Activated effector memory CD4-positive, alpha-beta T cell treated with Interleukin-2 at 50 U/mL for 16 hours (primary cell): ENCODE measurements at places on chromosomes 6 and 20.

DNA sequence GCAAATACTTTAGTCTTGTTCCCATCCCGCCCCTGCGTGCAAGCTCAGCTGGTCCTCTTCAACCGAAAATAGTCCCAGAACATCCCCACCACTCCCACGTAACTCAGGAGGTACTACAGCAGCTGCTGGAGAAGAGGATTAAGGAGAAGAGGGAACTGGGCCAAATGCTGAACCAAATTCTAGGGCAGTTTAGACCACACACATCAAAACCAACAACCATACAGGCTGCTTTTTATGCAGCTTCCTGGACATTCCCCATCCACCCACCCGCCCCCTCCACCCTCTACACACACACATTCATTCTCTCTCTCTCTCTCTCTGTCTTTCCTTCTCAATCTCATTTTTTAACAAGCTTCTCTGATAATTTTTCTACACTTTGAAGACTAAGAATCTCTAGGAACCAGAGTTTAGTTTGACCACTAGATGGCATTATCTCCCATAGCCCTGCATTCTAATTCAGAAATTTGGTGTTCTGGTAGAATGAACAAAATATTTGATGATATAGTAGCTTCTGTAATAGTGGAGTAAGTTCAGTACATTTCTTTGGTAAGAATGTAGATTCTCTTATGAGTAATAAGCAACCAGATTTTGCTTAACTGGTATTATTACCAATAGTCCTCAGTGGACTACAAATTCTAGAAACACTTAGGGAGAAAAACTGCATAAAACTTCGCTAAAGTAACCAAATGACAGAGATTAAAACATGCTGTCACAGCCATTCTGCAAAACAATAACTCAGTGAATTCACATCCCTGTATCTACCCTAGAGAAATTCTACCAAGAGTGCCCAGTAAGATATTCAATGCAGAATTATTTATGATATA is 52.1 kb upstream of the BEND6 start:
- no peak for DNase-seq

GRCh38 chr6:8551993-8552392 is 116.6 kb upstream of the SLC35B3 start:
- DNase-seq = no peak

DNA sequence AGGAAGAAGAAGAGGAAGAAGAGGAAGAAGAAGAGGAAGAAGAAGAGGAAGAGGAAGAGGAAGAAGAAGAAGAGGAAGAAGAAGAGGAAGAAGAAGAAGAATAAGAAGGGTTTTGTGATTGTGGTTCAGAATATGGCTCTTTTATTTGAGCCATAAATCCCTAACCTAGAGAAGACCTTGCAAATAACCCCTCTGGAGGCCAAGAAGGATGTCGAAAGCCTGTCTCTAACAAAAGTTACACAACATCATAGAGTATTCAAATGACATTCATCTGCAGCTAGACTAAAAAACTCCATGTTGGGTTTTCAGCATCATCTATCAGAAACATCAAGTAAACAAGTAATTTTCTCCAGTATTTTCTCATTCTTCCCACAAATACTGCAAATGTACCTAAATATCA is 100.9 kb downstream of the RNASET2 start:
- DNase-seq = no peak

GRCh38 chr20:11143481-11143880 is 469.7 kb upstream of the JAG1 start:
- no peak for DNase-seq

- no peak for DNase-seq
Measured at GRCh38 chr20:12264711-12265110, 347.0 kb downstream of the BTBD3 start.

GRCh38 chr6:154839546-154839945 is 106.3 kb downstream of the SCAF8 start:
- DNase-seq = no peak

- DNase-seq = no peak
Measured at GRCh38 chr6:65799389-65799788, 92.4 kb upstream of the EYS start.

DNA sequence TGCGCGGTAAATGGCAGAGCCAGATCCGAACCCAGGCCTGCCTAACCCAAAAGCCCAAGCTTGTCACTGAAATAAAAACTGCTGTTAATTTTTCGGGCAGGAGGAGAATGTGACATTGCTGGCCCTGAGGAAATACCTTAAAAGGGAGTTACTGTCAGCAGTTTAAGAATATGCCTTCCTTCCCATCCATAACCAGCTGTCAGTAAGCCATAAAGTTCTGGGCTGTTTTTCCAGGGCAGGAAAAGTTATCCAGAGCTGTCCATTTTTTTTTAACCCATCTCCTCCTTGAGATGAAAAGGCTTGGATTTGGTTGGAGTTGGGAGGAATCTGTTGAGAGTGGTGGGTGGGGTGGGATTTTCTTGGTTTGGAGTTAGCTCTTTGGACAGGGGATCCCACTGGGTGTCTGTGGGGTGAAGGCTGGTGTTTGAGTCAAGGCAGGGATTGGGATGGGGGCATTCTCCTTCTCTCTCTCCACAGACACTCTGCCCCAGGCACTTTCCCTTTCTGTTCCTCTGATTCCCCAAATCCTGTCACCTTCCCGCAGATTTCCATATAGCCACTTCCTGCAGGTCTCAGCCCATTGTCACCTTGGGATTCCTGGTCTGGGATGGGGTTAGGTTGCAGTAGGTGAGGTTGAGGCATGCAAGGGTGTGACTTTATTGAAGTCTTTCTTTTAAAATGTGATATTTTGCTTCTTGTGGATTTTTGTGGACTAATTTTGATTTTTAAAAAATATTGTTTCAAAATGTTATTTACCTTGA is 4.3 kb upstream of the KCNG1 start:
- DNase-seq = no peak
